ENCODE measurements at places on chromosomes 6 and 20.

GRCh38 chr6:16711546-16712254, 49.6 kb downstream of the ATXN1 start:
- no peak for DNase-seq

GRCh38 chr6:2968600-2969135, 2.7 kb downstream of the SERPINB6 start:
- no peak for DNase-seq

DNA sequence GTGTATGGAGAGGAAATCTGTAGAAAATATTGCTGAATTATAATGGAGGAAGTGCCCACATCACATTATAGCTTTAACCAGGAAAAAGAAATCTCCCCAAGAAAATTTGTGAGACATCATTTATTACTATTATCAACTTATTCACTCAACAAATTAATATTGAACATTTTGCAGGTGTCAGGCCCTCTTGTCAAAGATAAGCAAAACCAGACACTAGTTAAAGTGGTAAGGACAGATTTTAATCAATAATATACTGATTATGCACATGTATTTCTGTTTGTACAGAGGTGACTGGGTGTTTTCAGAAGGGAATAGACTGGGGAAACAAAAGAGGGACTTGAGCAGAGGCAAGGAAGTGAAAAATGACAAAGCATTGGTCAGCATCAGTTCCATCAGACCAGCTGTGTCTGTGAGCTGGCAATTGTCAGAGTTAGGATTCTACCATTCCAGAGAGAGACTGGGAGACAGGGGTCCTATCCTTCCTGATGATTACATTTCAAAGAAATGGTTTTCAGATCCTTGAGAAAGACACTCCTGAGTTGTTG, 519.2 kb downstream of the UTRN start:
- DNase-seq: no peak

- no peak for DNase-seq
Observed at GRCh38 chr20:44851545-44851944, 34.0 kb upstream of the YWHAB start.

DNA sequence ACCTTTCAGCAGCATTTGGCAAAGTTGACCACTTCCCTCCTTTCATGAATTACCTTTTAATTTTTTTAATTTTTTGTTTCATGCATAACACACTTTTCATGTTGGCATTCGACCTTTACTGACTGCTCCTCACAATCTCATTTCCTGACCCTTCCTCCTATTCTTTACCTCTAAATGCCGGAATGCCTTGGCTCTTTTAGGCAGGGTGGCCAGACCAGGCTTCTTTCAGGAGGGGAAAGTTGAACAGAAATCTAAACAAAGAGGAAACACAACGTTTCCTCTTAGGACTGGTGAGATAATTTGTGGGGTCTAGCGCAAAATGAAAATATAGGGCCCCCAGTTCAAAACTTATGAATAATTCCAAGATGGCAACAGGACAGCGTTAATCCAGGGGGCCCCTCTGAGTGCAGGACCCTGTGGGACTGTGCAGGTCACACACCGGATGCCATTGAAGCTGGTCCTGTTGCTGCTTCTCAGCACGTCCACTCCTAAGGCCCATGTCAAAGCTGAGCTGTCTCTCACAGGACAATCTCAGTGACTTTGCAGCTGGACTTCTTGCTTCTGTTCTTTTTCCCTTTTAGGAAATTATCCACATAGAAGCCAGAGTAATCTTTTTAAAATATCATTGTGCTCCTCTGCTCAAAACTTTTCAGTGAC, 313.8 kb downstream of the HDGFL1 start:
- no peak for DNase-seq

- DNase-seq: no peak
Observed at GRCh38 chr6:16993396-16993795, 108.5 kb upstream of the STMND1 start.

DNA sequence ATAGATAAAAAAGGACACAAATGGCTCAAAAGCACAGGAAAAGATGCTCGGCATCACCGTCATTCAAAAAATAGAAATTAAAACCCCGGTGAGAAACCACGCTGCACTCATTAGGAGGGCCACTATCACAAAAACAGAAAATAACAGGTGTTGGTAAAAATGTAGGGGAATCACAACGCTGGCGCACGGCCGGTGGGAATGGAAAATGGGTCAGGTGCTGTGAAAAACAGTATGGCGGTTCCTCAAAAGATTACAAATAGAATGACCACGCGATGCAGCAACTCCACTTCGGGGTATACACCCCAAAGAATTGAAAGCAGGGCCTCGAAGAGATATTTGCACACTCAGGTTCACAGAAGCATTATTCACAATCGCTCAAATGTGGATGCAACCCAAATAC, 28.3 kb downstream of the NPEPL1 start:
- DNase-seq: no peak

- no peak for DNase-seq
Observed at GRCh38 chr6:87945181-87945580, 102.5 kb upstream of the SPACA1 start.

- DNase-seq: no peak
Observed at GRCh38 chr6:119734227-119734626, 384.7 kb upstream of the MAN1A1 start.

DNA sequence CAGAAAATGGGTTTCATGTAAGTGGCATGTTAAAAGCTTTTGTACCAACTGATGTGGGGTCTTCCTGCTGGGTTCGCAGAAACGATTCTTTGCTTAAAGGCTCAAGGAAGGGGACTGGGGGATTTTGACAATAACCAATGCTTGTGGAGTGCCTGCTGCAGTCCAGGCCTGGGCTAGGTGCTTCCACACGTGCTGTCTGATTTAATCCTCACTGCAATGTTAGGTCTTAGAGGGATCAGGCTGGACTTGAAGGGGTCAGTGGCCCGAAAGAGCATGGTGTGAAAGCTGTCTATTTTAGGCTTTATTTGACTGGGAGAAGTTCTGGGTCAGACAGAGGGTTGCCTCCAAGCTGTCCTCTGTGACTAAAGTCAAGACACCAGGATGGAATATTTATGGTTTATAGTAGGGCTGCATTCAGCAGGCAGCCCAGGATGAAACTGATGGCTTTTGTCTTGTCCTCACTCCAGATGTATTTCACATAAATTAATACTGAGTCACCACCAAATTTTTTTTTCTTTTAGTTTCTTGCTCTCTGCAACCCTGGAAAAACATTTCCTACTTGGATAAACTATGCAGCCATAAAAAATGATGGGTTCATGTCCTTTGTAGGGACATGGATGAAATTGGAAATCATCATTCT, 219.1 kb downstream of the ZMYND8 start:
- no peak for DNase-seq

DNA sequence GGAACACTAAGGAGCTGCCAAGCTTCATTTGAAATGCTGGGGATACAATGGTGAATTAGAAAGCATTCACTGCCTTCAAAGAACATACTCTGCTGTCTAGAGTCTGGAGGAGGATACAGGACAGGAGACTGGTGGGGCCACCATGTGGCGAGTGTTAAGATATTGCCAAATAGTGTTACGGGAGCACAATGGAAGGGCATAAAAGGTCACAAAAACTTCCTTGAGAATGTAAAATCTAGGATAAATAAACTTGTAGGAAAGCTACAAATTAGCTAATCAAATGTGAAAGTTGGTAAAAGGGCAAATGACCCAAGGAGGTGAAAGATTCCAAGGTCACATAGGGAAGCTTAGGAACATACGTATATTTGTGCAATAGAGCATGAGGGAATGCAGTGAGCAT, 271.7 kb downstream of the RFPL4B start:
- DNase-seq: no peak

DNA sequence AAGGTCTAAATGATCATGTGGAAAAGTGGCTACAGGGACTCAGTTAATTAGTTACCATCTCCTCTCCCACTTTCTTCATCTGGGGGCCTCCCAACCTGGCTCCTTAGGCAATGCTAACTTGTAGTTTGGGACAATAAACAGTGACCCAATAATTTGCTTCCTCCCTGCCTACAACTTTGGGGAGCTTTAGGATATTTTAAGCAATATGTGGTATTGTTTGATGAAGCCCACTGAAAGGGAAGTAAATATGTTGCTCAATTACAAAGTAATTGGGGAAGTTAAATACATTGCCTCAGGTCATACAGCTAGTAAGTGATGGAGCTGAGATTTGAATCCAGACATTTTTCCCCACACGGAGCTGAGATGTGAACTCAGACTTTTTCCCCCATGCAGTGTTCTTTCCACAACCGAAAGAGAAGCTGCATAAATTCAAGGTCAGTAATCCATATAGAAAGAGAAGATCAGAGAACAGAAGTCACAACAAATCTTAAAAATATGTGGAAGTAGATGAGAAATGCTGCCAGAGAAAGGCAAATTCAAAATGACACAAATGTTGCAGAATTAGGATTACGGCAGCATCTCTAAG, 26.6 kb downstream of the ZHX3 start:
- no peak for DNase-seq

GRCh38 chr20:48463096-48463720, 364.6 kb downstream of the PREX1 start:
- no peak for DNase-seq

DNA sequence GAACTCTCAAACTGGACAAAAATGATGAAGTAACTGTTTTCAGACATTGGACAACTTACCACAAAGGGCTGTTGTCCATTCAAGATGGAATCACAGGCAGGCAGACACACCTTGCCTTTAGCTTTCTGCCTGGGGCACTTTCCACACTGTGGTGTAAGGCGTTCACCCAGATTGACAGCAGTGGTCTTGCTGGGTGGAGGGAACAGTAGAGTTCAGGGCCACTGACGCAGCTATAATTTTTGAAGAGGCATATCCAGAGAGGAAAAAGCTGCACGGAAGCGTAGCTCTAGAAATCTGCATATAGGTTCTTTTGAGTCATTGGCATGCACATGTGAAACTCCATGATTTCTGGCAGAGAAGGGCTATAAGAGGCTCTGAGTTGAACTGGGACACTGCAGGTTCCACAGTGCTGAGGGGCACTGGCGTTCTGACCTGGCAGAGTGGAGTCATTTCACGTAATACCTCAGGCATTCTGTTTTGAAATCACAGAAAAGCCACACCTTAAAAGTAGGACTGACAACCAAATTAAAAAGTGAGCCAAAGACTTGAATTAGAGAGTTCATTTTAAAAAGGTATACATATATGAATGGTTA, 105.0 kb upstream of the EDN1 start:
- DNase-seq: no peak

DNA sequence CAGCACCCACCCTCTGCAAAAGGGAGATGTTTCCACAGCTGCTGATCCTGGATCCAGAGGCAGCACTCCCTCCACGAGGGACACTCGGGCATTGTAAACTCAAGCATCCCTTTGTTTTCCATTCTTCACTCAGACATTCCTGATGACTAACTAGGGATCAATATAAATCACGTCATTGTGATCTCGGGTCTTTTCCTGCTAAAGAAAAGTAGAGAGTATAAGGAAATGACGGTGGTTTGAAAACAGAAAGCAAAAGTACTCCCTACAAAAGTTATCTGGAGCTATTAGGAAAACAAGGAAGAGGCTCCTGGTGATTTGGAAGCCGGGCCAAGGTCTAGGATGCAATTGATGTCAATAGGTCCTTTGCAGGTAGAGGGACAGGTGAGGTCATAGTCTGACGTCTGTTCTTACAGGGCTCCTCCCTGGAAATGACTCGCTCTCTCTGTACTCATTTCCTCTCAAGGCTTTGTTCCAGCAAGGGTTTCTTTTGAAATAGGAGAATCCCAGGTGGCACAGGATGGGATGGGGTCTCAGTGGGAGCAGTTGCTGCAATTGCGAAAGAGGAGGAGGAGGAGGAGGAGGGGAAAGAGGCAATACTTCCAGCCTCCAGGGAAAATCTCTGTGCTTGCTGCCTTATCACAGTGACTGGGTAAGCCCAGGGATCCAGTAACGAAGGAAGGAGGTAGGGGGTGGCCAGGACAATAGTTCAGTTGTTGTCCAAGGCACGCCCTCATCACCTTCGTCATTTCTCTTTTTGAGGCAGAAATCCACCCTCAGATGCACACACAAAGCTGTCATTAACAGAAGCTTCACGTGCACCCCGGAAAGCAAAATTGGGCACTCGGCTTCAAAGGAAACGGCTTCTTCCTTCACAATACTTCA, 222.8 kb downstream of the LY86 start:
- DNase-seq: peak; percentile 13
